ENCODE measurements at places on chromosomes 1 and 21. TPM values are rescaled to one million over a fixed set of nuclear protein-coding genes. Genes with fewer than 3 reads are reported as not detected.

LAX1 gene
- not detected for total RNA-seq

- H3K27me3 ChIP-seq, result no peaks in the 10 kb centered on the region
- no peak overlapping the region for H3K4me3 ChIP-seq
- no peaks in the 10 kb centered on the region for H3K4me1 ChIP-seq
- no peaks in the 10 kb centered on the region for H3K36me3 ChIP-seq
- DNase-seq, result no peak
Measured at GRCh38 chr1:245458761-245459174, 304.0 kb downstream of the KIF26B start.

DNA sequence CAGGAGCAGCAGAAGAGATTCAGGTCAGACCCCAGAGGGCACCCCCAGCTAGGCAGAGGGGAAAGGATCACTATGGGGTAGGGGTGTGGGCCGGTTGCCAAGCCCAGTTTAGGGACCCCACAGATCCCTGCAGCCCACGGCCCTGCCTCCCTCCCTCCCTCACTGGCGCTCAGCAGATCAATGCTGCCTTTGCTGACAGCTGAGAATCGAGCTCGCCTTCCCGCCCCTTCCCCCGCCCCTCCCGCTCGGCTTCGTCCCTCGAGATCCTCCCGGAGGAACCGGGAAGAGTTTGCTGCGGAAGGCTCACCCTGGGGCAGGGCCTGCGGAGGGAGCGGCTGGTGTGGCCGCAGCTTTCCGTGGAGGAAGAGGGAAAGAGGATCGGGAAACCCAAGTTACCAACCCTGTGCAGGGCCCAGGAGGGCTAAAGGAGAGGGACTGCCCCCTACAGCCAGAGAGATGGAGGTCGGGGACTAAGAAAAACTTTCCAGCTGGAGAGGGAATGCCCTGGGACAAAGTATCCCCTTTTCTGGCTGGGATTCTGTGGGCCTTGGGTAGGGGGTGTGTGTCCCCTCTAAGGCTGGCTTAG lies 1.1 kb upstream of the KCNQ4 start:
- peaks cover 54% of the 10 kb centered on the region for H3K27me3 ChIP-seq
- H3K4me1 ChIP-seq, result peaks cover 12% of the 10 kb centered on the region
- peak overlapping the region; percentile 55 for H3K4me3 ChIP-seq
- H3K27ac ChIP-seq, result no peak overlapping the region

- DNase-seq, result no peak
- H3K4me1 ChIP-seq, result no peaks in the 10 kb centered on the region
- no peak overlapping the region for H3K4me3 ChIP-seq
Measured at GRCh38 chr1:113858982-113859381, 12.5 kb downstream of the PTPN22 start.

GRCh38 chr1:5164158-5164557 lies 509.7 kb downstream of the AJAP1 start:
- no peaks in the 10 kb centered on the region for H3K36me3 ChIP-seq
- H3K27me3 ChIP-seq, result no peaks in the 10 kb centered on the region
- H3K4me1 ChIP-seq, result no peaks in the 10 kb centered on the region
- no peak overlapping the region for H3K4me3 ChIP-seq
